Stimulated activated CD4-positive, alpha-beta T cell treated with anti-CD3 and anti-CD28 coated beads, TNF-alpha, amount 100 ng/mL, for 4 hours (primary cell): ENCODE measurements at places on chromosomes 7 and 10.

GRCh38 chr10:80144067-80144695 is 11.7 kb downstream of the PLAC9 start:
- no peak for DNase-seq

GRCh38 chr7:142771353-142771723 is 568 bp downstream of the PRSS2 start:
- DNase-seq = no peak

- no peak for DNase-seq
Measured at GRCh38 chr7:115600207-115600606, 430.4 kb downstream of the TFEC start.

DNA sequence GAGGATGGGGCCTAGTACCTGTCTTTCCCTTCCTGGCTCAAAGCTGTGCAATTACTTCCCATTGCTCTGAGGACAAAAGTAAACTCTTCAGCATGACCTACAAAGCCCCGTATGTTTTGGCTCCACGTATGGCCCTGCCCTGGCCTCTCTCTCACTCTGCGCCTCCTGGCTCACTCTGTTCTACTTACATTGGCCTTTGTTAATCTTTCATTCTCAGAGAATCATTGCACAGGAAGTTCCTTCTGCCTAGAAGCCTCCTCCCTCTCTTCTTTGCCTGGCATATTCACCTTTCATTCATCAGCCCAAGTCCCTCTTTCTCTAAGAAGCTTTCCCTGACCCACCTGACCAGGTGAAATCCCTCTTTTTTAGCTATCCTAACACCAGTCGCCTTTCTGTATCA is 23.9 kb downstream of the LIPM start:
- no peak for DNase-seq

DNA sequence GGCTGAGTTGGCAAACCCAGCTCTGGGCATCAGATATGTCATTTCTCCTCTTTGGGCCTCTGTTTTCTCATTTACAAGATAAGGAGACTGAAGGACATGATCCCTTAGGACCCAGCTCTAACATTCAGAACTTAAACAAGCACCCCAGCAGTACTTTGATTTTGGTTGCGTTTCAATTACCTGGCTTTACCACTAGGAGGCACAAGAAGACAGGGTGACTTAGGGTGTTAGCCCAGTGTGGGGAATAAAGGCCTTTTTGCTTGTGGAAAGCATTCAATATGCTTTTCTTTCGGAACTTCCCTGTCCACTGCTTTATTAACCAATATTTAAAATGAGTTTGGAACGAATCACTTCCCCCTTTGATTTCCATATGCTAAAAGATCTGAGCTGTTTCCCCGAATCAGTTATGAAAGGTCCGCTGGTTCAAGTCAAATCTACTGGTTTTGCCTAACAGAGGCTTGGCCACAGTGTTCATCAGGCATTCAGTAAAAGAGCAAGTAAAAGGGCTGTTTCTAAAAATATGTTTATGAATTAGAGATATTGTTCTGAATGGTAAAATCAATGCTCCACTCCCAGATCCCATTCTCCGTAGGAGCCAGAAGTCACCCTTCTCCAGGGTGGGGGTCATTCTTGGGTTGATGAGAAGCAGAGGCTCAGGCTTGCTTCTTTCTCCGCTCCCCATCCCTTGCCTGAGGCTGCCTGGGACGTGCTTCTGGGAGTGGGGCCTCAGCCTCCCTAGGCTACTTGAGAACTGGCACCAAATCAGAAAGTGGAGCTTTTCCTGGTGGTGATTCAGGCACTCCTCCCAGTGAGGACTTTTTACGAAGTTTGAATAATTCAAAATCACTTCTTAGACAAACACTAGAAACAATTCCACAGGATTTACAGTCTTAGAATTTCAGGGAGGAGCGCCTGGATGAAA is 105.5 kb downstream of the MYOF start:
- no peak for DNase-seq

DNA sequence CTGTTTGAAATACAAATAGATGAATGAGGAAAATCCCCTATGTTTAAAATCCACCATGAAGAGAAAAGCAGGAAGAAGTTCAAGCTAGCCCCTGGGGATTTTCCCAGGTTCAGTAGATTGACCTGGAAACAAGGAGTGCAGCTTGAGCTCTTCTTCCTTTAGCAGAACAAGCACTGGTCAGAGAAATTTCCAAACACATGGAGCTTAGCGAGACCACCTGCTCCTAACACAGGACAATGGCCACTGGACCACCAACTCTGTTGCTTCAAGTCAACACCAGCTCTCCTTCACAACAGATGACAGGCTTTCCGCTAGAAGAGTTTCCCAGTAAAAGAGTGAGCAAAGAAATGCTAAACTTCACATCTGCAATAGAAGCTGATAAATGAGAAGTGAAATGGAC is 9.4 kb upstream of the FBXW4 start:
- no peak for DNase-seq

DNA sequence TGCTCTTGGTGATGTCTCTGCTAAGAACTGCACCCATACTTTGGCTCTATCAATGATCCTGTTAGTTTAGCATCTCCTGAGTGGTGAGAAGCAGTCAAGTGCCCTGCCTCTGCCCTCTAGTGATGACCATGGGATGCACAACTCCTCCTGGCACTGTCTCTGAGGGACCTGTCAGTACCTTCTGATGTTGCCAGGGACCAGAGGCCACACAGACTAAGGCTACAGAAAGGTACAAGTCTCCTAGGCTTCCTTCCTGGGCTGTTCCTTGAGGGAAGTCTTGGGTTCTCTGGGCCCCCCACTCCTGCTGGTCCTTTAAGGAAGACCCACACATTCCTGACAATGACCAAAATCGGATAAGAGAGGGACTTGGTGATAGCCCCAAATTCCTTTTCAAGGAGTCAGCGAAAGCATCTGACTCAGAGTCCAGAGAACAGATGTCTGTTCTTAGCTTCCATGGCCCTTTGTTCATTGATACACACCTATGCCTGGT is 15.3 kb downstream of the NKX2-3 start:
- DNase-seq = no peak

- peak; percentile 80 for DNase-seq
Measured at GRCh38 chr7:1940402-1940786, 270.3 kb downstream of the ELFN1 start.

DNA sequence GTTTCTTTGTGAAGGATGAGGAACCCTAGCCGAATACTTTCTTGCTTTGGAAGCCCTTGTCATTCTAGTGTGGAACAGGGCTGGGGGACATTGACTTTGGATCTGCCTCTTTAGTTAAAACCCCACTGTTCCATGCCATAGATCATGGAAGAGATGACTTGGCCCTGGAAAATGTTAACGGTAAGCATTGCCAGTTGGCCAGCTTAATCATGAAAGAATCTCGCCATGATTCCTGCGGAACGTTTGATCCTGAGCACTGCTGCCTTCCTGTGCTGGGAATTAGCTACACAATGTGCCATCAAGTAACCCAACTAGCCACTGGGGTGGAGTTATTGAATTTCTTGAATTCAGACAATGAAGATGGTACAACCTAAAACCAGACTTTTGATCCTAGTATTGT is 177.6 kb upstream of the FZD8 start:
- no peak for DNase-seq

- DNase-seq = no peak
Measured at GRCh38 chr10:129161150-129161549, 305.9 kb upstream of the MGMT start.

DNA sequence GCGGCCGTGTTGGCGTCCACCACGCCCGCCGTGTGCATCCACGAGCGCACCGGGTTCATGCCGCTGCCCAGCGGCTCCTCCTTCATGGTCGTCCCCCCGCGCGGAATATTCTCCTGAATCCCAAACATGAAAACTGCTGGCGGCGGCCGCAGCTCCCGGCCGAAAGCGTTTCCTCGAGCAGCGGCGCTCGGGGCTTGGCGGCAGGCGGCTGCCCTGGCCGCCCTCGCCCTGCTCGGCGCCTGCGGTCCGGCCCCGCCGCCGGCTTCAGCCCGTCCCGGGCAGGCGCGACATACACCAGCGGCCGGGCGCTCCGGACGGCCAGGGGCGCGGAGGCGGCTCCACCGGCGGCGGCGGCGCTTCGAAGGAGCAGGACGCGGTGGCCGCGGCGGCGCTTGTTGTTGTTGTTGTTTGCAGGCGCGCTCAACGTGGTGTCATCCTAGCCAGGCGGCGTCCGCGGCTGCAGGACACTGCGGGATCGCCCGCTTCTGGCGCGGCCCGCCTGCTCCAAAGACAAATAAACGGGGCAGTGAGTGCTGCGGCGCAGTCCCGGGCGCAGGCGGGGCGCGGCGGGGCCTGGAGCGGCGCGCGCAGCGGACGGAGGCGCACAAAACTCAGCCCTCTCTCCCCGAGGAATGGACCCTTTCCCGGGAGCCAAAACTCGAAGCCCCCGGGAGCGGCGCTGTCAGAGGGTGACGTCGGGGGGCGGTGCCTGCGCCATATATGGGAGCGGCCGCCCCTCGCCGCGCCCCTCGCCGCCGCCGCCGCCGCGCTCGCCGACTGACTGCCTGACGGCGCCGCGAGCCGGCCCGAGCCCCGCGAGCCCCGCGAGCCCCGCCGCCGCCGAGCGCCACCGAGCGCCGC is at the start of gene EBF3:
EBF3 (minus strand) TSS at position 634 of the 861 bp plus-strand sequence; CDS start at position 128, 506 bp downstream.
- DNase-seq = no peak

- no peak for DNase-seq
Measured at GRCh38 chr7:50212016-50212325, 92.5 kb upstream of the IKZF1 start.

- no peak for DNase-seq
Measured at GRCh38 chr7:112765105-112765504, 25.1 kb downstream of the TMEM168 start.

GRCh38 chr7:134533288-134533771 is 6.0 kb downstream of the AKR1B10 start:
- DNase-seq = no peak

DNA sequence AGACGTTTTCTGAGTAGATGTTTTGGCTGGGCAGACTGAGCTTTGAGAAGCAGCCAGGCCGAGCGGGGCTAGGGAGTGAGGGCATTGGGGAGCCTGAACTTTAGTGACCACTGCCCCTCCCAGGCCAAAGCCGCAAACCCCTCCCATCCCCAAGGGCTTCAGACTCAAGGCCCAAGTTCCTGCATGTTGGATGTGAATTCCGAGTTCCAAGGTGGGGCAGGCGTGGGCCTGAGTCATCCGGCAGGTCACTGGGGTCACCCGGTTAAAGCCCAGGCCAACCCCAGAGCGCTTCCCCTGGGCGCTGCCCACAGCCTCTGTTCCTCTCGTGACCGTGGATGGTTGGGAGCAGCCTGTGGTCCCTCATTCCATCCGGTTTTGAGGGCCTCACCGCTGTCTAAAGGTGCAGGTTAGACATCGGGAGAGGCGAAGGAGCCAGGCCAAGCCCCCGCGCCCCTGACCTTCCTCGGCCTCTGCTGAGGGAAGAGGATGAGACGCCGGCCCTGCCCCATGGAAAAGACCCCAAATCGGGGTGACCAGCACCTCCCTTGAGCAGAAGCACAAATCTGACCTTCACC is 6.9 kb upstream of the PDGFA start:
- DNase-seq = no peak

DNA sequence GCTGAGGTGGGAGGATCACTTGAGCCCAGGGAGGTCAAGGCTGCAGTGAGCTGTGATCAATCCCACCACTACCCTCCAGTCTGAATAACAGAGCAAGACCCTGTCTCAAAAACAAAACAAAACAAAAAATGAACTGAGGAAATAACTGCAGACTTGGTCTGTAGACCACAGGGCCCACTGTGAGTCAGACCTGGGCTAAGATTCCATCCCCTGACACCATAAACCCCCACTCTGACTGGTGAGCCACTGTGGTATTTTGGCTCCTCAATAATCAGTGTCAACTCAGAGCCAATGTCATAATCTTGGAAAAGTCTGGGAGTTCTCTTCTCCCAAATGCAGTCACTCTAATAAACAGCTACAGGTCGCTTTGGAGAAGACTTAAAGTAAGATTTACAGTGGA is 24.0 kb upstream of the ERCC6 start:
- DNase-seq = no peak

DNA sequence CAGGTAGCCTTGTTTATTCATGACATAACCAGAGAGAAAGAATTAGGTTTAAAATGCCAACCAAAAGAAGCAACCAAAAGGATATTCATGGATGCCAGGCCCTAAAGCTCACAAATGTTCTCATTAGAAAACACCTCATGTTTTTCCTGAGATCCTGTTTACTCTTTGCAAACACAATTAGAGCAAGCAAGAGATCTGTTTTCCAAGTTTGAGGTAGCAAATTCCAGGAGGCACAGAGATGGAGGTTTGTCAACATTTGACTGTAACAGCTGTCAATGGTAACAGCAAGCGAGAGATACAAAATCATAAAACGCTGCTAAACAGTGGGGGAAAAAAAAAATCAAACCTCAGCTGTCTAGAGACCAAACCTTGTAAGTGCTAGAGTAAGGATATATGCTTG is 182.2 kb downstream of the PLXDC2 start:
- DNase-seq = no peak

DNA sequence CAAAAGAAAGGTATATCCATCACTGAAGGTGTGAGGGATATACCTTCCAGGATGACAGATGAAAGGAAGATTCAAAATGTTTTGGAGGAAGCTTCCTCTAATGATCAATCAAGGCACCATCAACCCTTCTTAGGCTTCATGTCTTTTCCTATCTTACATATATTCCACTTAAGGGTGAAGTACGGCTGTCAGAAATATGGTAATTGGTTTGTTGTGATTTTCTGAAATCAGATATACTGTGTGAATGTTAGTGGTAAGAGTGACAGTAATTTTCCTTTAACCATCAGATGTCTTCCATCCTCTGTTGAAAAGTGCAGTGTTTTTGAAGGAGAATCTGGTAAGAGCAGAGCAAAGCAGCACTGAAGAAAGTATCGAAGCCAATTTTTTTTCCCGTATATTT is 2.8 kb upstream of the MRPS33 start:
- DNase-seq = no peak

DNA sequence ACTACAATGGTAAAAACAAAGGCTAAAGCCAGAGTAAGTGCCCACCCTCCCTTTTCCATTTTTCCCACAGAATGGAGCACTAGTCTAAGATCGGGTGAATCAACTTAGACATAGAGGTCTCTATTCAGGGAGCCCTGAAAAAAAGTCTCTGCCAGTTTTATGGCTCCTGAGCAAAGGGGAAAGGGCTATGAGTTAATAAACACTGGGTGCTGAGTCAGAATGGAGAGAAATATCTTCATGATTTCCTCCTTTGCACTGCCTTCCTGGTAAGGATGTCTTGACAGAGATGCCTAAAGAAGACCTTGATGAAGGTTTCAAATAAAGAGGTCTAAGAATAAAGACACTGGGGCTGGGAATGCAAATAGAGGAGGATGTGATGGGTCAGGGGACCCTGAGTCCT is 607.4 kb upstream of the MBL2 start:
- no peak for DNase-seq

- no peak for DNase-seq
Measured at GRCh38 chr10:30988831-30989435, 42.7 kb downstream of the ZNF438 start.
